ENCODE measurements at places on chromosomes 12 and 14.

- DNase-seq, result no peak
Observed at GRCh38 chr12:78095623-78096022, 264.9 kb downstream of the NAV3 start.

DNA sequence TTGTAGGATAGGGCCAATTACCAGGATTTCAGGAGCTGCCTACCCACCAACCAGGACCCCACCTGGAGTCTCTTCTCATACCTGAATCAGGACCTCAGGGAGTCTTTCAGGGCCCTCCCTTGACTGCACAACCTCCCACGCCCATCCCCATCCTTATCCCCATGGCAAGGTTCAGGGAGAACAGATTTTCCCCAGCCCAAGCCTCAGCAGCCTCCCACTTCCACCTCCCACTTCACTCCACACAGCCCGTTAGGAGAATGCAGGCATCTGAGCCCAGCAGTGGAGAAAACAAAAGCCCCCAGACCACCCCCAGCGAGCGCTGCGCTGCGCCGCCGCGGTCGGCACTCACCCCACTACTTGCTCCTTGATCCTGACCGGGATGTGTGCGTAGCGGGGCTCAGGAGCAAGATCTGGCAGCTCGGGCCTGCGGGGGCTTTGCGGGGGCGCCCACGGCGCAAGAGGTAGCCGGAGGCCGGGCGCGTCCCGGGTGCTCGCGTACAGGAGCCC lies 1.4 kb downstream of the B4GALNT1 start:
- DNase-seq, result peak; percentile 45

- DNase-seq, result no peak
Observed at GRCh38 chr14:57834001-57834598, 31.8 kb downstream of the SLC35F4 start.

DNA sequence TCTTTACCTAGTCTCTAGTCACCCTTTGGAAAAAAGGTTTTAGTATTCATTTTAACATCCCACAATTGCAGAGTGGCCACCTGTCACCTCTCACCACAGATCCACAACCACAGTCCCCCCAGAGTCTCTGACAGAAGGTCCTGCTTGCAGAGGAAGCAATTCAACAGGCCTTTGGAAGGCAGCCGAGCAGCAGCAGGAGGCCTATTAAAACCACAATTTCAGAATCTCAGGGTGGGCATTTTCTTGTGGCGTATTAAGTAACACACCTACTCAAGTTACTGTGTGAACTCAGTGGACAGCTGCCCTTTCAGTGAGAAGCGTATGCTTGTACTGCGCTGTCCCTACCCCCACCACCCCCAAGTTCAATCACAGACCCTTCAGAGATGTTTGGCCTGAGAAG lies 234.0 kb upstream of the HMGA2 start:
- no peak for DNase-seq

DNA sequence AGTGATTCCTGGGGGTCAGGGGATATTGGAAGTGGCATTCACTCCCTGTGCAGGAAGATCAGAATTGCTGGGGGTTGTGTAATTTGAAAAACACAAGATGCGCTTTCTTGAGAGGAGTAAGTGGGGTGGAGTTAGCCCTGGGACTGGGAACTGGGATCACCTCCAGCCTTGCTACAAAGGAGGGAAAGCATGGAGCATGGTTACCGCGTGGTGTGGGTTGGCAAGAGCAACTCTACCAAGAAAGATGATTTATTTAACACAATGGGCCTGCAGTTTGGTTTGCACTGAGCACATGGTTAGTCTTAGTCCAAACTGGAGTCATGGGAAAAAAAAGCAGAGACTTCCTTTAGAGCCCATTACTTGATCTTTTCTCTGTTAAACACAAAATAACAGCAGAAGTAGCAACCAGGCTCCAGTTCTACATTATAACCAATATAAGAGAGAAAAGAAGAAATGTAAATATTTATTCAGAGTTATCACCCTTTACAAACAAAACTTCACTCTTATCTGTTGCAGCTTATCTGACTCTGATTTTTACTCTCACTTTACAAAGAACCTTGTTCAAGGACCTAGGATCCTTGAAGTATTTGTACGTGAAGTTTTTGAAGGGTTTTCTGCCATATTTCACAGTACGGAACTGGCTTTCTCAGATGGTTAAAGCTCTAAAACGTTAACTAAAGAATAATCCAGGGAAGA lies 2.1 kb upstream of the NIN start:
- DNase-seq, result no peak

DNA sequence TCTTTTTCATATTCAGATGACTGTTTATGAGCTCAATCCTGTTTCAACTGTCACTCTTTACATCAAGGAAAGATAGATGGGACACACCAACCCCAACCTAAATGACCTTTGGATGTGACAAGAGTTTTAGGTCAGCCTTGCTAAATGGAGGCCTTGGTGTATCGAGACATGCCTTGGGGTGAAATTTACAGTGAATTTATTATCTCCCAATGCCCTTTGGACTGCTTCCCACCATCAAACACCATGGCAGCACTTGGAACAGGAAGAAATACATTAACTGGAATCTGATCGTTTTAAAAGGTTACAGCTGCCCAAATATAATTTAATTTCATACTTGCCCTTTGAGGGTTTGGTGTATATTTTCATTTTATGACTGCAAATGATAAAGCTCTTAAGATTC lies 327.6 kb downstream of the SOX5 start:
- no peak for DNase-seq

DNA sequence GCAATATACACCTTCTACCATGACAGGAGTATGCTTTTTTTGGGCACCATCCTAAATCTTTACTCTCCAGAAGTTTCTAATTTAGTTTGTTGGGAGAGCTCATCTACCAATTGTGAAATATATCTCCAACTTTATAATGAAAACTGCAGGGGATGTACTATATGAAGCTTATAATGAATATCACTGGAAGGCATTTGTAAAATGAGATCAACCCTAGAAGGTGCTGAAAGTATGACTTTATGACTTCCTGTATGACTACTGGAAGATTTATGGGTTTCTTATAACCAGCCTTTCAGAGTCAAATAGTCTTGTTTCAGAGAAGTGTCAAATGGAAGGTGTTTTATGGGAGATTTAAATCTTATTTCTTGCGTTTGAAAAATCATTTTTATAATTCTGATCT lies 122.9 kb downstream of the MYRFL start:
- no peak for DNase-seq

DNA sequence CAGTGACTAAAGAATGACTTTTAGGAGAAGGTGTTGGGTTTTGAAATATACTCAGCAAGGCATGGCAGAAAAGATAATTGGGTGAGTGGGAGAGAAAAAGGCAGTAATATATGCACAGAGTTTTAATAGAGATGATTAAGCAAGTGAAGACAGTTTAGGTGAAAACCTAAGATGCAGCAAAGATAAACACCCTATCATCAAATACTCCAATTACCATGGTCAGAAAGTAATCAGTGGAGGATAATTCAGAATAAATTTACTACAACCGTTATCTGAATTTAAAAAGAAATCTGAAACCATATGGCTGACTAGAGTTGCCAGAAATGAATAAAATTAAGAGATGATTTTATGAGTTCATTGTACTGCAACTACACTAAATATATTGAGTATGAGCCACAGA lies 26.8 kb downstream of the NAA30 start:
- no peak for DNase-seq

GRCh38 chr12:84920331-84920730 lies 7.7 kb upstream of the SLC6A15 start:
- DNase-seq, result no peak

GRCh38 chr12:51636986-51637385 lies 46.0 kb downstream of the SCN8A start:
- DNase-seq, result no peak

DNA sequence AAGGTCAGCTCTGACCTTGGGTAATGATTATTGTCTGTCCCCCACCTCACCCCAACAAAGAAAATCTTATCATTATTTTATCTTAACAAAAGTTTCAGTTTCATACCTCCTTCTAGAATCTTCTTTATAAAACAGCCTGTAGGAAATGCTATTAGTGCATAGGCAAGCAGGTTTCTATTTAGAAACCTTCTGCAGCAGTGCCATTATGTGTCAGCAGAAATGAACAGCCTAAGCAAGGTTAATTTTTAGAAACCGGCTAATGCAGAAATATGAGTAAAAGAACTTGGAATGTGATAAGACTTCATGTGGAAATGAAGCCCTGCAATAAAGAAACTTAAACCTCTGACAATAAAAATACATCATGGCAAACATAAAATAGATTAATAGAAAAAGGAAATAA lies 814.4 kb downstream of the FSCB start:
- no peak for DNase-seq

- no peak for DNase-seq
Observed at GRCh38 chr14:105937253-105938054, 411.1 kb downstream of the TMEM121 start.

- DNase-seq, result no peak
Observed at GRCh38 chr14:68396461-68396860, 396.4 kb downstream of the ZFP36L1 start.

DNA sequence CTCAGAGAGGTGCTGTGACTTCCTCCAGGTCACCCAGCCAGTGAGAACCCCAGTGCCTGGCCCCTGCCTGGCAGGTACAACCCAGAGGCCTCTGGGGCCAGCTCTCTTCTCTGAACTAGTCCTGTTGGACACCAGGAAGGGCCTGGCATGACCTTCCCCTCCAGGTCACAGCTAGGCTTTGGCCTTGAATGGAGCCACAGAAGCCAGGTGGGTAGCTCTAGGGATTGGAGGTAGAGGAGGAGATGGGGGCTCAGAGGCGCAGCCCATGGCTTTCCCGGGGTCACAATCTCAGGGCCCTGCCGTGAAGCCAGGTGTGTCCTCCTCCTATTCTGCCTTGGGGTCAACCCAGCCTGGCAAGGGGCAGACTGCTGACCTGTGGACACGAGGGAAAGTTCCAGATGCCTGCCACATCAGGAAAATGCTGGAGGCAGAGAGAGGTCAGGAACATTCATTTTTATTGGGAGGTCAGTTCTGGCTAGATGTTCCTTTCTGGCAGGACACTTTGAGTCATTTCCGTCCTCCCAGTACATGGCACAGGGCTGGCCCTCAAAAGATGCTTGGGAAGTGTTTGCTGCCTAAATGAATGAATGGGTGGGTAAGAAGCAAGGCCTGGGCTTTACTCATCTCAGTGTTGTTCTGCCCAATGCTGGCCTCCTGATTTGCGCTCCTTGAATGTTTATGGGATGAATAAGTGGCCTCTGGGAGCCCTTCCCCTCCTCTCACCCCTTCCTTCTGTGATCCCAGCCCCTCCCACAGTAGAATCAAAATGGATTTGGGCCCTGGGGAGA lies 25.4 kb downstream of the FAM222A start:
- no peak for DNase-seq

DNA sequence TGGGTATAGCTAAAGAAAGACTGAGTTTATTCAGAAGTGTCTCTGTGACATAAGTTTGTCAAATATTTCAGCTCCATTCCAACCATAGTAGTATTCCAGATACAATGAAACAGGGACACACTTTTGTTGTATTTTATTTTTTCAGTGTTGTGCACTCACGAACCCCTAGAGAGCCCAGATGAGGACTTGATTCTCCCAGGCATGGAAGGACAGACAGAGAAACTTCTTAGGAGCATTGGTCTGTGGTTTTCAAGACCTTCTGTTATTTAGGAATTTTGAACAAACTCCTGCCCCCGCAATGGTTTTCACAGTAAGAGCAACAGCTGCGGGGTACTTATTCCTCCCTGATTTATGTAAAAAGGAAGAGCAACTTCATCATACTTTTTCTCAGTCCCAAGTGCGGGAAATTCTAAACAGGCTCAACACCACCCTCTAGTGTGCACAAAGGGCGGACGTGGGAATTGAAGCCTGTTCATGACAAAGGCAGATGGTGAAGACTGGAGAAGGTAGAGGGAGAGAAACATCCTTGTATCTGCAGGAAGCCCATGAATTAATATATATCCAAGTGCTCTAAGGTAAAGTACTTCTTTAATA lies 147.6 kb downstream of the PAH start:
- DNase-seq, result peak; percentile 68

DNA sequence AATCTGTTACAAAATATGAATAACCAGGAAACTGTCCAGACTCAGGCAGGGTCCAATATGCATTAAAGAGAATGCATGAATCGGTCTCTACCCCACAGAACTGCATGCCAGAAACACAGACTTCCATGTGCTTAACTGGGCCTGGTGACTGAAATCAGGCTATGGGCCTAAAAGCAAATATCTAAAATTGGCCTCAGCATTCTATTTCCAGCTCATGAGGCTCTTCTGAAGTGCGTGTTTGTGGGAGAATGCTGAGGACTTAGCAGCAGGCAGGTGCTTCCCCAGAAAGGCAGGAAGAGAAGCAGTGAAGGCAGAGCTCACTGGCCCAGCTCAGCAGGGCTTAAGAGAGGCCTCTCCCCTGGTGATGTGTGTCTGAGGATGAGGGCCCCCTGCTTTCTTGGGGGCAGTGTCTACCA lies 48.5 kb downstream of the ADGRD1 start:
- DNase-seq, result no peak

- DNase-seq, result no peak
Observed at GRCh38 chr12:51694146-51694545, 103.1 kb downstream of the SCN8A start.

DNA sequence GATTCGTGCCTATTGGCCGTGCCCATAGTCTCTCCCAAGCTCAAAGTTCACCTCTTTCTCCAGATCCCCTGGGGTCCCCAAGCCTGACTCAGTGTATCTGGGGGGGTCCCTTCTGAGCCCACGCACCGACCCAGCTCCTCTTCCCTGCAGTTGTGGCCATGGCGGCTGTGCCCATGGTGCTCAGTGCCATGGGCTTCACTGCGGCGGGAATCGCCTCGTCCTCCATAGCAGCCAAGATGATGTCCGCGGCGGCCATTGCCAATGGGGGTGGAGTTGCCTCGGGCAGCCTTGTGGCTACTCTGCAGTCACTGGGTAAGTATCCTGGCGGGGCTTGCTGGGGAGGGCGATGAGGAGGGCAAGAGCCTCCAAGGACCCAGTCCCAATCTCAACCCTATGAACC lies 5.1 kb downstream of the IFI27 start:
- no peak for DNase-seq

DNA sequence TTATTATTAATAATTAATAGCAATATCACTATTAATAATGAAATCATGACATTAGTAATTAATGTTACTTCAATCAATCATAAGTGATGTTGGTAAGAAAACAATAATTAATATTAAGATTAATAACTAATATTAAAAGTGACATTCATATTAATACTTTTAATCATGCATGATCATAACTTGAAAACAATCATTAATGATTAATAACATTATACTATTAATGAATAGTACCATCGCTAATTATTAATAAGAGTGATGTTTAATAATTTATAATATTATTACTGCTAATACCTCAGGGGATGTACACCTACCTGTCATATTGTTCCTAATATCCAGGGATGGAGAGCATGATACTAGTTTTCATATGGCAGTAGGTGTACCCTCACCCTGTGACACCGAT lies 10.0 kb upstream of the CLEC6A start:
- DNase-seq, result no peak

- no peak for DNase-seq
Observed at GRCh38 chr14:22491683-22492621, 97.1 kb downstream of the DAD1 start.

GRCh38 chr12:122265886-122266229 lies 436 bp downstream of the VPS33A start:
- peak; percentile 61 for DNase-seq

- no peak for DNase-seq
Observed at GRCh38 chr12:111730420-111730819, 36.3 kb upstream of the ALDH2 start.

Data from neural progenitor cell (in vitro differentiated cells).